ENCODE measurements at places on chromosomes 5 and 9.

DNA sequence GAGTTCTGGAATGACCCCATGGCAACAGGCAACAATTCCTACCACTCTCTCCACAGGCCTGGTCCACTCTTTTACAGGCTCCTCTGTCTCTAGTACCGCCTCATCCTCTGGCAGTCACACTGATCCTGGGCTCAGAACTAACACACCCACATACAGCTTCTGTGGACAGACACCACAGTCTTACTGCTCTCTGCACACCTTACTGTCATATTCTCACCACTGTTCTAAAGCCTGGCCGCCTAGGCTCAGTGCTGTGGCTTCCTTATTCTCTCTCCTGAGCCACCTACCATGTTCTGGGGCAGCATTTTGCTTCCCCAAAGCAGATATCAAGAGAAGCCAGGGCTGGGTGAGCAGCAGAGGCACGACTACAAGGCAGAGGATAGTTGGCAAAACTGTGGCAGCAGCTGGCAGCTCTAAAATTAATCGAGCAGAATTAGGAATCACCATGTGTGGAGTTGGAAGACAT lies 14.8 kb downstream of the REEP5 start:
- DNase-seq = no peak

DNA sequence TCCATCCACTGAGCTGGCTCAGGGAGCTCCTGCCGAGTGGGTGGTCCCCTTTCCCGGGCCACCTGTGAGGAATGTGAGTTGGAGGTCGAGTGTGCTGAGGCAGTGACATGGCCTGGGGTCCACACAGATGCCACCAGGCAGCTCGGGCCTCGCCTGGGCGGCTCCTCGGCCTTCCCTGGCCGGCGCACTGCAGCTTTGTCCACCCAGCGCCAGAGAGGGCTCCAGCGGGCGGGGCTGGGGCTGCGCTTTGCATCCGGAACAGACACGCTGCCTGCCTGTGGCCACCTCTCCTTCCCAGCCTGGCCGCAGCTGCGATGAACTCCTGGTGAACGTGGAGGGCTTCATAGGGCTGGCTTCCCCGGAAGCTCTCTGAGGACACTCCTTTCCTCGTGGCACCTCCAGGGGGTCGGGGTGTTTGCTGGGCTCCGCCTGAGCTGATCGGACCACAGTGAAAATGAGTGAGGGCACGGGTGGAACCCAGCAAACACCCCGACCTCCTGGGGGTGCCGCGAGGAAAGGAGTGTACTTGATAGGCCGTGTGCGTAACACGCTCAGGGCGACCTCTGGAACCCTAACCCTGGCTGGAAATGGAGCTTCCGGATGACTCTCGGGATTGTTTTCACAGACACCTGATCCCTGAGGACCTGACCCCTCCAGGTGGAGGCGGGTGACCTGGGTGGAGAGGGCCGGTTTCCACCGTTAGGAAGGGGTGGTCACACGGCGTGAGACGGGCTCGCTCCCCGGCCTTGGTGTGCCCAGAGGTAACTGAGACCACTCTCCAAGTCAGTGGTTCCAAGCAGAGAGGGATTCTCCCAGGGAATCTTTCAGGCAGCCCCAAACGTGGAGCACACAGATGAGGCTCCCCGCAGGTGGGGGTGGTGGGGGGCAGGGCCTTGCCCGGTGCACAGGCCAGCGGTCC lies 31.8 kb upstream of the RXRA start:
- DNase-seq = no peak

- DNase-seq = no peak
These were observed 3.8 kb upstream of the GGTA1 start for GRCh38 chr9:121503444-121503843.

GRCh38 chr5:73233053-73233460 lies 60.1 kb downstream of the TMEM174 start:
- no peak for DNase-seq

DNA sequence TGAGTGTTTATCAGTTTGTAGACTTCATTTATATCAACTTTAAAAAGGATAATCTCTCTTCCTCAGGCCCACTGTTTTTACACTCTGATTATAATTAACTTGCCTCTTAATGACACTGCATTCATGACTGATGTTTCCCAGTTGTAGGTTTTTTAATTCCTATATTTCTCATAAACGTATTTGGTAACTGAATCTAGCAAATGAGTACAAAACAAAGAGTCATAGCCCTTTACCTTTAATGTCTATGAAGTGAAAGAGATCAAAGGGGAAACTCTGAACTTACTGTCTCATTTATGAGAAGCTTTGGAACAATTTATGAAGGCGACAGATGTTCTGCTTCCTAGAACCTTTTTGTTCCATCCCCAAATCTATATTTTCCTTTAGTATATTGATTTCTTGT lies 56.6 kb upstream of the ABCA1 start:
- DNase-seq = no peak

- DNase-seq = no peak
These were observed 204.5 kb downstream of the FBXL7 start for GRCh38 chr5:15704397-15704947.

DNA sequence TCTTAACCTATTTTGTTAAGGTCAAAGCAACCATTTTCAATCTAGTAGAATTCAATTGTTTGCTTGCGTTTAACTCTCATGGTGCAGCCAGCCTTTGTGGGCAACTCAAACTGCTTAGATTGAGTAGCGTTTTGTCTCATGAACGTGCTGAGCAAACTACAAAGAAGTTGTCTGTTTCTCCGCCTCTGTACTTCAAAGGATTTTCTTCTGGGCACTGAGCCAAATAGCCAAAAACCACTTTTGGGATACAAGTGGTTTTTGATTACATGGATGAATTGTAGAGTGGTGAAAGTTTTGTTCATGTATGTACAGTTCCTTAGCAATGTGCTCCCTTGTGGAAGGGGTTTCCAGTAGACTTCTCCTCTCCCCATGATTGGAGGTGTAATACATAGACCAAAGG lies 122.9 kb downstream of the CFAP90 start:
- no peak for DNase-seq

DNA sequence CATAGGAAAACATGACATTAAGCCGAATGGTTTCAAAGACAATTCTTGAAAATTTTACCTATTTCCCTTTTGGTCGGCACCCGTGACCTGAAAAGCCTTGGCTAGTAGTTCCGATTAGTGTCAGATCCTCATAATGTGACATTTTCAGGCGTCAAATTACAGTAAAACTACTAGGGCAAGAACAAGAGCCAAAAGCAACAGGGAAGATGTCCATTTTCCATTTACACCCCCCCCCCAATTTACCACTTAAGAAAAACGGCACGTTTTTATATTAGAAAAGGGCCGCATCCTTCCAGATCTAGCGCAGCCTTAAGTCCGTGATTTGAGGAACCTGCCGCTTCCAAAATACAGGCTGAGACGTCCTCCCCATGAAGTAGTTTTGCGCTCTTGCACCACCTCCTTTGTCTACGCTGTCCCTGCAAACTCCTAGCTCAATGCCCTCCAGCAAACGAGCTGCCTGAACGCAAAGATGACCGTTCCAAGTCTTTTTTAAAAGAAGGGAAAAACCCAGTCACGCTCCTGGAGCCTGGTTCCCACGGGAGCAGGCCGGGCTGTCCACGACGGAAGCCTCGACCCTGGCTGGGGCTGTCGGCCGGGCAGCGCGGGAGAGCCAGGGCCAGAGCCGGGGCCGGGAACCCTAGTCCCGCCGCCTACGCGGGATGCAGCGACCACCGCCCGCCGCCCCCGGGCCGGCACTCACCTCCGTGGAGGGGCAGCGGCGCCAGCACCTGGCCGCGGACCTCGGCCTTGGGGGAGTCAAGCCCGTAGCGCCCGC lies 616 bp downstream of the RNF130 start:
- no peak for DNase-seq

- no peak for DNase-seq
These were observed 47.9 kb downstream of the ADGRV1 start for GRCh38 chr5:90606539-90606938.

DNA sequence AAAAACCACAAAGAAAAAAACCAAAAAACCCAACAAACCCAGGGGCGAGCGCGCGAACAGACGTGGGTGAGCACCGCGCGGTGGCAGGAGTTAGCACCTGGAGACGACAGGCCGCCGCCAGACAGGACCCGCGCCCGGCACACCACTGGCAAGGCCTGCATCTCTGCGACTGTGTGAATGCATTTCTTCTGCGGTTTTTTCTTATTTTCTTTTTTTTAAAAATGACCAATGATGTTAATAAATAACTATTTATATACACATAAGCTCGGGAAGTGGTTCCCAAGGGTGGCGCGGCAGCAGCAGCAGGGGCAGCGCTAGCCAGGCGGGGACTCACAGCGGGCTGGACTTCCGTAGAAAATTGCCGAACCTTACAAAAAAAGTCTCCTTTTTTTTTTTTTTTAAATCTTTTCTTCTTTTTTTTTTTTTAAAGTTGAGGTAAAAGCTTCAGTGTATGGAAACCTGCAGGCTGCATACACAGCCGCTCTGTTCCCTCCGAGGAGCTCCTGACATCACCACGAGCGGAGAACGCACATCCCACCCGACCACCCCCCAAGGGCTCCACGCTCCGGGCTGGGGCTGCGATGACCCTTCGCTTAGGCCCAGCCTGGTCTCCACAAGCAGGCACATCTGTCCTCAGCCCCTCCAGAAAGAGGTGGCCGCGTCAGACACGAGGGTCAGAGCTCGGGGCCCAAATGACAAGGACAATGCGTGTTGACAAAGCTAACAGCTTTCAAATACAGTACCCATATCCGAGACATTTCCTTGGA lies 7.4 kb downstream of the BRD3OS start:
- no peak for DNase-seq

DNA sequence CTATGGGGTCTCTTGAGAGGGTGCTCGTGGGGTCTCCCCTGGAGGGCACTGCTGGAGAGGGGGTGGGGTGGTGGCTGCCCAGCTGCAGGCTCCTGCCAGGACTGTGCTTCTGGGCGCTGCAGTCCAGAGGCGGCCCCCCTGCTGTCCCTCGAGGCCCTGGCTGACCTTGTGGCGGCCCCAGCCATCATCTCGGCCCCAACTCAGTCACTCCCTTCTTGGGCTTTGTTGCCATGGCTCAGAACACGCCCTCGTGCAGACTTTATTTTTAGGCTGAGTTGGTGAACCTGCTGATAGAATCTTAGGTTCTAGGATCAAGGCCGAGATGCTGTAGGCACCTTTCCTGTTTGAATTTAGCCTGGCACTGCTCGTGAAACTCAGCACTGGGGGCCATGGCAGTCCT lies 22.8 kb downstream of the FBXW5 start:
- DNase-seq = no peak

GRCh38 chr9:97560851-97561250 lies 59.4 kb downstream of the TMOD1 start:
- no peak for DNase-seq

DNA sequence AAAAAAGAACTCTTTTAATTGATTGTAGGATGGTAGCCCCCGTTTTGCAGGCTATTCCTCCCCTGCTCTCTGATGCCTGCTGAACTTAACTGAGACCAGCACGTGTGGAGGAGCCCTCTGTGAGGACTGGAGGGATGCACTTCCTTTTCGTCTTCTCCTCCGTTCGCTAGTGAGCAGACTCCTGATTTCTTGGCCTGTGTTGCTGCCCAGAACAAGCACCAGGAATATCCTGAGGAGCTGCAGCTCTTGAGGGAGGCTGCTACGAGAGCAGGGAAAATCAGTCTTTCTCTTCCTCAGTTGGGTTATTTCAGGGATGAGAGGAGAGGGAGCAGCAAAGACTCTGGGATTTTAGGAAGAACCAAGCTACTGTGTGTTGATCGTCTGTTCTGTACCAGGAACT lies 74.7 kb downstream of the ARHGAP26 start:
- DNase-seq = no peak

GRCh38 chr9:122457787-122458186 lies 19.9 kb downstream of the OR1J1 start:
- no peak for DNase-seq

DNA sequence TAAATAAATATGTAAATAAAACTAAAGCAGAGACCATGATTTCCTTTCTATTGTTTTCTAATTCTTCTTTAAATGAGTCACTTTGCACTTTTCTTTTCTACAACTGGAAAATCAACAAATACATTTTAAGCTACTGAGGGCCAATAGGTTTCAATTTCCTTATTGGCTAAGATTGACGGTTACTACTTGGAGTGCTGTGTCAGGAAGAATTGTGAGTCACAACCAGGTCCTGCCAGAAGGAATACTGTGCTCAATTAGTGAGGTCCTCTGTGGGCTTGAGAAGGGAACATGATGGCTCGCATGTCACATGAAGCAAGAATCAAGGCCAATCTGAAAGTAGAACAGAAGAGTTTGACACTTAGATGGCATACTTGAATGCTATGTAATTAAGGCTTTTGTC lies 110.8 kb downstream of the HMHB1 start:
- DNase-seq = no peak

DNA sequence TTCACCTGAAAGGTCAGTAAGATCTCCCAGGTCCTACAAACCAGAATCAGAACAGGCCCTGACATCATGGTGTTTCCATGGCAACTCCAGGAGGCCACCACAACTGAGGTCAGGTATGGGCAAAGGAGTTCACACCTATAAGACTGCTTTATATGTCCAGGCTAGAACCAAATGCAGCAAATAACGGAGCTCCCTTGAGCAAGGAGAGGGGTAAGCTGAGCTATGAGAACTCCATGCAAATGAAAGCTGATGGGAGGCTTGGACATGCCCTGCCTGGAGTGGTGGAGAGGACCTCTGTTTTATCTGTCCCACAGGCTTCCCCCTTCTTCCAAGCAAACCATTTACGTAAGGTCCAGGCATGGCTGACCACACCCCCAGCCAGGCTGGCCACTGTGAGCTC lies 207.7 kb downstream of the SPOCK1 start:
- DNase-seq = no peak

GRCh38 chr5:154669402-154669801 lies 85.8 kb upstream of the LARP1 start:
- no peak for DNase-seq

- DNase-seq = no peak
These were observed 58.7 kb upstream of the GALNT10 start for GRCh38 chr5:154131817-154132216.

DNA sequence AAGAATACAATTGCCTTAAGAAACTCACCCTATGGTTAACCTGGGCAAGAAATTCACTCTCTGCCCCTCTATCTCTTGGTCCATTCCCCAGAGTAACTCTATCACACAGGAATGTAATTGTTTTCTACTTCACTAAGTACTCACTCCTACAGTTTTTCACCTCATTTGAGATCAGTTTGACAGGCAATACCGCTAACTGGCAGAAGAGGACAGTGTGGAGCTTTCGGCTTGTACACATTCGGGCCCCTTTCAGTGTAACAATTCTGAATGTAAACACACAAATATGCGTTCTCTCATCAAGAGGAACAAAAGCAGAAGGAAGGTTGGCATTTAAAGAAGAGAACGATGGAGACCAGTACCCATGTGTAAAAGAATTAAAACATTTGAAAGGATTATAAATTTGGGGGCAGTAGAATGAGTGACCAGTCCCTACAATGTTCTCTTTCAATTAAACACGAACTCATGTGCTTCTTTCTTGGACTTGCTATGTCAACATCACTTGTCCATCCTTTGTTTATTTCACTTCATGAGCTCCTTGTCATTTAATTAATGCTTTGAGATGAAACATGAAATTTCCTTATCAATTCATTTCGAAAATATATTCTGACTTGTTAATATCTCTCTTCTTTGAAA lies 188.5 kb upstream of the GRAMD2B start:
- no peak for DNase-seq
